ENCODE measurements at places on chromosomes 5 and 9.

DNA sequence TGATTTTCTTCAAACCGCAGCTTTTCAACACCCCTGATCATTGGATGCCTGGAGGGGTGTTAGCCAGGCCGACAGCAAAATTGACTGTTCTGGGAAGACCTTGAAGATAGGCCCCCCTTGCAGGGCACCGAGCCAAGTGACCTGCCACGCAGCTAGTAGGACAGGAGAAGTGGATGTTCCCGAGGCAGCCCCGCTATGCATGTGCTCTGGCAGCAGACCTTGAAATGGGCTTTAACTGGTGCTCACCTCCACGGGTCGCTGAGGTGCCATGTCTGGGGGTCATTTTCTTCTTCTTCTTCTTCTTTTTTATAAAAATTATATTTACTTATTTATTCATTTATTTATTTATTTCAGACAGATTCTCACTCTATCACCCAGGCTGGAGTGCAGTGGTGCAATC is 12.6 kb downstream of the FGF18 start:
- no peak for DNase-seq

DNA sequence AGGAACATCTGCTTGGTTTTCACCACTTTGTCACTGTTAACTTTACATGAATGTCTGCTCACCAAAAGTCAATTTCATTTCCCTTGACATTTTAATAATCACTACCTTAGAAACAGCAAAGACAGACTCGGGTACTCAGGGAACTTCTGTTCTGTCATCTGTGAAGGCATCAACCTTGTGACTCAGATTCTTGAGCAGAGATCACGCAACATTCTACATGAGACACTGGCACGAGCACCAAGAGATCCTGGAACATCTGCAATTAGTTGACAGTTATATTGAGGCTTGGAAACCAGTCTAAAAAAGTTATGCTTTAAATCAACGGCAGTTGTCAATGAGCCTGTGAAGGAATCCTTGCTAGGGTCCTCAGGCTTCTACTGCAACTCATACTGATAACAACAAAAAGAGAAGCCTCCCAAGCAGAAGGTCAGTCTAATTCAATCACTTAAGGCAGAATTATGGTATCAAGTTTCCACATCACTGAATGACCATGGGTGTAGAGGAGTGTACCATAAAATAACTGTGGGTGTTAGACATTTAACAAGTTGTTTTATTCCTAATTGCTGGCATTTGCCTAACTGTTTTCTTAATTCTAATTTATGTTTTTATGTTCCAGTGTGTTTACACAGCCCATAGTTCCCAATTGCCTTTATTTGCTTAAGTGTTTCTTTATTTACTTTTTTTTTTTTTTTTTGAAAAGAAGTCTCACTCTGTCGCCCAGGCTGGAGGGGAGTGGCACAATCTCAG is 3.3 kb upstream of the PBX3 start:
- no peak for DNase-seq

DNA sequence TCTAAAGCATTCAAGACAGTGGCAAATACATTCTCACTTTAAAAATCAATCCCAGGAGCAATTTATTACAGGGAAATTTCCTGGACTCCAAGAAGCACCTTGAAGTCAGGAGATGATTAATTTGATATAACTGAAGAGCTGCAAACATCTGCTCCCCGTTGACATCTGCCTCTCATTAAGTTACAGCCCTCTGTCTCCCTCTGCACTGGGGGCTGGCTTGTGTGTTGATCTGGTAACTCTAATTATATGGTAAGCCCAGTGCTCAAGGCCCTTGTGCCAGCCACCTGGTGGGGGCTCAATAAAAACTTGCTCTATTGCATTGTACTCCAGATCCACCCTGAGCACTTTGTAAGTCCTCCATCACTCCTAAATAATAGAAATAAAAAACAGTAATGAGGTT is 131.1 kb upstream of the ZNF462 start:
- DNase-seq: no peak

DNA sequence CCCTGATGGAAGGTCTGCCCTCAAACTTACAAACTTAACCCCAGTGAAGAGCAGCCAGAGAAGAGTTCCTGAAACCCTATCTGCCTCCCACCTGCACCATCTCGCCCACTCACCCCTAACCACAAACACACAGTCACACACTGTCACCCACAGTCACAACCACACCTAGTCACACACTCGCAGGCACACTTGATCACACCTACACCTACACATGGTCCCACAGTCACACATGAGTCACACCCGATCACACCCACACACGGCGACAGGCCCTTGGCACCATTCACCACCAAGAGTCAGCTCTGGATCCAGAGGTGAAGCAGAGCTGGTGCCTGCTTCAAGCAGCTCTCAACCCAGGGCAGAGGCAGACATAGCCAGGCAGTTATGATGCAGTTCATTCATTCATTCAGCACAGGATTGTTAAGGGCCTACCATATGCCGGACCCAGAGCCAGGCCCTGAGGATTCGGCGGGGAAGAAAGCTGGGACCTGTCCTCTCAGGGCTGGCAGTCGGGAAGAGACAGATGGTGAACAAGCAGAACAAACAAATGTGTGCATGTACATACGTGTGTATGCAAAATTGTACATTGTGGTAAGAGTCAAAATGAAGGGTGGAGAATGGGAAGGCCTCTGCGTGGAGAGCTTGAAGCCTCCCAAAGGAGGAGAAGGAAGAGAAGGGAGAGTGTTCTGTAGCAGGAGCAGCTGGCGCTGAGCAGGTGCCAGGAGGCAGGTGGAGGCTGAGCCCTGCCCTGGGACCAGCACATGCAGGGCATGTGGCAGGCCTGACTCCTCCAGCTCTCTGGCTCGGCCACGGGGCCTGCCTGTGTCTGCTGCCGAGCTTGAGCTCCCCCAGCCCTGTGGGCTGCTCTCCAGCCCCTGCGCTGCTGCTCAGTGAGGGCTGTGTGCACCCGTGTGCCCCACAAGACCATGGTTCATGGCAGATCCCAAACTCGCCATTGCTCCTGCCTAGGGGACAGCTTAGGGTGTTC is 6.4 kb downstream of the TSPAN17 start:
- no peak for DNase-seq

DNA sequence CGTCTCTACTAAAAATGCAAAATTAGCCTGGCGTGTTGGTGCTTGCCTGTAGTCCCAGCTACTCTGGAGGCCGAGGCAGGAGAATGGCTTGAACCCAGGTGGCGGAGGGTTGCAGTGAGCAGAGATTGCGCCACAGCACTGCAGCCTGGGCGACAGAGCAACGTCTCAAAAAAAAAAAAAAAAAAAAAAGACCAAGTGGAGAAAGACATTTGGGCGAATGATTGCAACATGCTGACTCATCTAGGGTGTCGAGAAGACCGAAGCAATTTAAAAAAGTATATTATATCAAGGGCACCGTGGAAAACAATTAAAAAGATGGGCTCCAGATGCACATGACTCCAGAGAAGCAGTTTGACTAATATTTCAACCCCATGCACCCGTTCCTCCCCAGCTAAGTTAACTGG is 9.2 kb downstream of the KLF4 start:
- peak; percentile 49 for DNase-seq

All from AG04450 (cell line).